SHP77 (cell line): ENCODE measurements at places on chromosomes 12 and 14.

DNA sequence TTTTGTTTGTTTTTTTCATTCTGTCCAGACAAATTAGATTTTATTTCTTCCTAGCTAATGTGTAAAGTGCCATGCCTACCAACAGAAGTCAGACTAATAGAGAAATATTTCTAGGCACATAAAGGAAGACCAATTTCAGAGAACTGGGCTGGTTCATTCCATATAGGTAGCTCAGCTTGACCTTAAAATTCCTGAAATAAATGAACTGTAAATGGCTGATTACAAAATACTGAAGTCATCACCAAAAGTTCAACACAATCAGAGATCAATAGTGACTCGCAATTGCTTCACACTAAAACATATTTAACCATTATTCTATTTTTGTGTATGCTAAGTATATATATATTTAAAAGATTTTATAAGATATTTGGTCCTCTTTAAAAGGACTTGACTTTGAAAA, 34.2 kb downstream of the PTPRB start:
- DNase-seq = no peak

DNA sequence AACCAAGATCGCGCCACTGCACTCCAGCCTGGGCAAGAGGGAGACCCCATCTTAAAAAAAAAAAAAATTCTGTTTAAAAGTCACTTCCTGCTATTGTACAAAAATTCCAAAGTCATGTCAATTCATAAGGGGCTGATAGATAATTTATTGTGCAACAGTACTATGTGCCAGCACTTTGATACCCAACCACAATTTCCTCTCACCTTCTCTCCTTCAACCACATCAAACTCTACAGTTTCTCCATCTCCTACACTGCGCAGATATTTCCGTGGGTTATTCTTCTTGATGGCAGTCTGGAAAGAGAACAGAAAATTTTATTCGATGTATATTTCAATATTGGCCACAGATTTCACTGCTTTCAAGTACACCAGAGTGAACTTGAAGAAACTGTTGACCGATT, 7.6 kb downstream of the YBX3 start:
- DNase-seq = no peak

DNA sequence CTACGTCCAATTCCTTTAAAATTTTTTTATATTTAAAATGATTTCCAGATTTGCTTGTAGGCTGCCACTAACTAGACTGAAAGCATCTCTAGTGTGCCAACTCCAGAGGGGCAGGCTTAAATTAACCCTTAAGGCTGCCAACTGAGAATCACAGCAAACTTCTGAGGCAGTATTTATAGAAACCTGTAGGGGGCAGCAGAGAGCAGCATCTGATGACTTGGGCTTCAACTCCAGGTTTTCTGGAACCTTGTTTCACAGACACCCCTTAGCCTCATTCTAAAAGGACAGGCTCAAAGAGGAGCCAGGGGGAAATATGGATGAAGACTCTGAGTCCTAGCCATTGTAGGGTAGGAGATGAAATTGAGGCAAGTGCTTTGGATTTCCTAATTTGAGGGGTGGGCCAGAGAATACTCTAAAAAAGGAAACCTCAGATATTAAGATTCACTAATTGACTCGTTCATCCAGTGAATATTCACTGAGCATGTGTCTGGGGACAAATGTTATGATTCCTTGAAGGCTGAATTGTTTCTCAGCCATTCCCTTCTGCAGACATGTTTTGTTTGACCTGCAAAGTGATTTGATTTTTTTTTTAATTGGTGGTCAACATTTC, 63.3 kb upstream of the HSPB8 start:
- peak; percentile 64 for DNase-seq

GRCh38 chr12:88600272-88600671, 20.0 kb upstream of the KITLG start:
- DNase-seq = no peak

- DNase-seq = peak; percentile 37
Measured at GRCh38 chr14:49861699-49862088, 9.1 kb upstream of the NEMF start.

DNA sequence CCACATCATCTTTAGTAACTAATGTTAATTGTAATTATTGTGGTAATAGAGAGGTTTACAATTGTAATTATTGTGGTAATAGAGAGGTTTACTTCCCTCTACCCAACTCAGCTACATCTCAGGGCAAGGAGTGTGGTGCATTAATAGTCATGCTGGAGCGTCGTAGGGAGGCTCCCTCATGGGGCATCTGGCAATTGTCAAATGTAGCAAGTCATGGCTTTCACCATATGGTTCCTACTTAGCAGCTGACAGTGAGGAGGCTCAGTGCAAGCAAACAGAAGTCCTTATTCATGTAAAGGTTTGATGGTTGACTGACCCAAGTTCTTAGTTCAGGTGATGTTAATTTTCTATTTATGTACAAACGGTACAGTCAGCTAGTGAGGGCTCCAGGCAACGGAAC, 1012.0 kb downstream of the FLRT2 start:
- no peak for DNase-seq

DNA sequence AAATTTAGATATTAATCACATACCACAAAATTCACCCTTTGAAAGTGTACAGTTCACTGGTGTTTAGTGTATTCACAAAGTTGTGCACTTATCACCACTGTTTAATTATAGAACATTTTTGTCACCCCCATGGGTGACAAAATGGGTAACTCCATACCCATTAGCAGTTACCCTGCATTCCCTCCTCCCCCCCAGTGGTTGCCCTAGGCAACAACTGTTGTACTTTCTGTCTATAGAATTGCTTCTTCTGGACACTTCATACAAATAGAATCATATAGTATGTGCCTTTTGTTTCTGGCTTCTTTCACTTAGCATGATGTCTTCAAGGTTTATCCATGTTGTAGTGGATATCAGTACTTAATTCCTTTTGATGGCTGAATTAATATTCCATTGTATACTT, 52.7 kb downstream of the FBXO34 start:
- DNase-seq = no peak

DNA sequence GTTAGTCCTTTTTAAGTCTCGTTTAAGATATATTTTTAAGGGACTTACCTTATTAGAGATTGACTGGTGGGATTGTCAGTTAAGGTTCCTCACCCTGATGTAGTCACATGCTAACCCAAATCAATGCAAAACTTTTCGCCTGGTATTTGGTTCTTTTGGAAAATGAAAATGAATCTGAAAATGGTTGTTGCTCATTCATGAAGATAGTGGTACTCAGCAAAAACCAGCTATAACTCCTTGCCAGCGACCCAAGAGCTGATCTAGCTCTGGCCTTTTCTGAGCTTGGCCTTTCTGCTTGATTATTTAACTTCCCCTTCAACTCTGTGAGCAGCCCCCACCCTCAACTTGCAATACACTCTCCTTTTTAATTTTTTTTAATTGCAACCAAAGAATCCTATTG, 85.0 kb upstream of the GTF2A1 start:
- no peak for DNase-seq

DNA sequence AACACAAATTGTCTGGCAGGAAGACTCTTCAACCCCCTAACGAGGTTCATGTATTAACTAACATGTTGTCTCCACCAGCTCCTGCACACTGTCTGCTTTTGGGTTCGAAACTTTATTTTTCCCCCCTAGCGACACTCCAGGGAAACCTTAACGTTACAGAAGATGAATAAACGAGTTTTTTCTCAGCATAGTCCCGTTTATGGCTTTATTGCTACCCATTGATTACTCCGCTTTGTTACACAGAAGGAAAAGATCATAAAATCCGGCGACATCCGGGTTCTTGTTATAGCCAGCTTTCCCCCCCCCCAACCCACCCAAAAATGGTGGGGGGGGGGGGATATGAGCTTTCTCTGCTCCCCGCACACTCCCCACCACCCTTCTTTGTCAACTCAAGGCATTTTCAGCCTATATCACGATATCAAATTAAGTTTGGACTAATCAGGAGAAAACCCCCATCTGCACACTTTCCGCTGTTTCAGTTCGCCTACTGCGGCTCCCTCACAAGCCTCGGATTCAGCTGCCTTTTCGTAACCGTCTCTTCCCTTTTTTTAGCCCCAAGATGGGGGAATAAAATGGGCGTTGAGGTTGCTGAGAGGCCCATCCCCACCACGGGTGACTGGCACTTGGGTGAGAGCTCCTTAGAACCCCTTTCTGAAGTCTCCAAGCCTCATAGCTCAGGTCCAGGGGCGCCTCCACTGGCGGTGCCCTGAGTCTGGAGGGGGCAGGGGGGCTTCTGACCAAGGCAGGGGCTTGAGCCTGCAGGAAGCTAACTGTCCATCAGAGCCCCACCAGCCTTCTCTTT, 1.4 kb upstream of the HOXC6 start:
- no peak for DNase-seq

- no peak for DNase-seq
Measured at GRCh38 chr12:75923964-75924666, 107.5 kb downstream of the PHLDA1 start.

DNA sequence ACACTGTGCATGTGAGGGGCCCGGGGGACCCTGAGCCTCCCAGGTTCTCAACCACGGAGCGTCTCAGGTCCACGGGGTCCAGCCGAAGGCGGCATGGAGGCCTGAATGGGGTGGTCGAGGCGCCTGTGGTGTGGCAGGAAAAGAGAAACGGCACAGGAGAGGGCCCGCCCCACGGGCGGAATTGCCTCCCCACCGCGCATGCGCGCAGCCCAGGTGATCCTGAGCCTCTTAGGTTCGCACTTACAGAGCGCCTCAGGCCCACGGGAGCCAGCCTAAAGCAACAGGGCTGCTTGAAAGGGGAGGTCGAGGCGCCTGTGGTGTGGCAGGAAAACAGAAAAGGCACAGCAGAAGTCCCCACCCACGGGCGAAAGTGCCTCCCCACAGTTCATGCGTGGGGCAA, 311.0 kb downstream of the ALG10 start:
- no peak for DNase-seq

- no peak for DNase-seq
Measured at GRCh38 chr12:53995002-53995377, 5.0 kb upstream of the HOXC9 start.

DNA sequence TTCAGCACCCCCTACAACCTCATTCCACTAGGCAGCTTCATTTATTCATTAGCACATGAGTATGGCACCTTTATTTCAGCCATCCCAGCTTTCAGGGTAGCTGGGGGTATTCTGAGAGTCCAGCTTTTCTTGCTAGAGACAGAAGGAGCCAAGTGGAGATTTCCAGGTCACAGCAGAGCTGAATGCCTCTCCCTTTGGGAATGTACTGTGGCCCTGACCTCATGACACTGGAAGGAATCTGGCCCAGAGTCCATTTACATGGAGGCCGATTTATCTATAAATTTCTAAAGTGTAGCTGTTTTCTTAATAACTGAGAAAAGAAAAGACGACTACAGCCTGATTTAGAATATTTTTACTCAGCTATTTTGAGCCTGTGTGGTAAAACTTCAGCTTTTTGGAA, 47.2 kb upstream of the JDP2 start:
- no peak for DNase-seq

DNA sequence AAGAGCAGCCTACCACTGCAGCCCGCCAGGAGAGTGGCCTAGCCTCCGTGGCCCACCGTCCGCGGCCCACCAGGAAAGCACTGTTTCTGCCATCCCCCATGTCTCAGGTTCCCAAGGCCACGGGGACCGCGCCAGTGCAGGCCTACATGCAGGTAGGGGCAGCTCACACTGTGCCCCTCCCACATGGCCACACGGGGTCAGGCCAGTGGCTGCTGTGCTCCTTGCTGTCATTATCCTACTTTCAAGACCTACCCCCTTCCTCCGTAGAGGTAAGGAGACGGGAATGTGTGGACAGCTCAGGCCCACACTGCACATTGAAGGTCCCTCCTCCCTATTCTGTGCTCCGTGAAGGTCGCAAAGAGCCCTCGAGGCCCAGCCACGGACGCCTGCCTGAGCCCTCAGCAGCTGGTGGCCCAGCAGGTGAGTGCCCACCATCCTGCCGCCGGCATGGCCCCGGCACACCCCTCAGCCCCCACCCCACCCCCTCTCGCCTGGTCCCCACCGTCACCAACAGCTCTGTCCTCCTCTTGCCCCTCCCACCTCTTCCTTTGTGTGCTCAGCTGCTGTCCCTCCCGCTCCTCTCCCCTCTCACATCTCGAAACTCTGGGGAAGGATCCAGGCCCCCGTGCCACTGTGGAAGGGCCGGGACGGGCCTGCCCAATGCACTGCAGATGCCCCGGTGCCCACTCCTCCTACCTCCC, 10.0 kb downstream of the DDX51 start:
- DNase-seq = peak; percentile 87

DNA sequence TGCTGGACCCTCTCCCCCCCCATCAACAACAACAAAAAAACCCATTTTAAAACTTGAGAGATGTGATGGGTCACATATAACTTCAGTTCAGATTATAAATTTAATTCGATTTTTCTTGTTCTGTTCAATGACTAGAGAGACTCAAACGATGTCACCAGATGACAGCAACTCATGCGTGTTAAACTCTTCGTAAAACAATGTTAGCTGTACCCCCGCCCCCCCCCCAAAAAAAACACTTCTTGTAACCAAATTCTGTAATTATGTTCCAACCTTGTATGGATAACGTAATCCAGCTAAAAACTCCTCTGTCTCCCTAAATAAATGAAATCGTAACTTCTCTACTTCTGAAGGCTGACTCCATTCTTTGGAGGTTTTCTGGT, 614 bp upstream of the NACA start:
- DNase-seq = no peak

GRCh38 chr14:65415613-65416012, 3.1 kb downstream of the FUT8 start:
- no peak for DNase-seq

GRCh38 chr14:96565811-96566210, 63.6 kb downstream of the PAPOLA start:
- DNase-seq = no peak

DNA sequence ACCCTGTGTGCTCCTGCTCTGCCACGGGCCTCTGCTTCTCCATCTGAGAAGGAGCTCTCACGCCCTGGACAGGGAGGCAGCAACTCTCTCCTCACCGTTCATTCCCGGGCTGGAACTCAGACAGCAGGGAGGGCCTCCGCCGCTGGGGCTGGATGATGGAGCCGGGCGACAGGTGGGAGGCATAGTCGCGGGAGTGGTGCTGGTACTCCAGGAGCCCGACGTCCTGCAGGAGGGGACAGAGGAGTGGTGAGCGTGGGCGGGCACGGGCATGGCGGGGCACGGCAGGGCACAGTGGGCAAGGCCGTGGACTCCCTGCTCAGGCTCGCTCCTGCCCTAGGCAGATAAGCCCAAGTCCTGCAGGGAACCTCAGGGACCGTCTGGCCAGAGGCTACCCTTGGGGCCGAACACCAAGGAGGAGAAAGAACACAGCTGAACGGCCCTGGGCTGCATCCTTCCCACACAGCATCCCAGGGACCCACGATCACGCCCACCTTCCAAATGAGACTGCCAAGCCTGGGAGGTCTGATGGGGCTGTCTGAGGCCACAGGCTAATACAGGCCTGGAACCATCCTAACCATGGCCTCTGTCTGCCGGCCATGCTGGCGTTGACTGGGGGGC, 81.0 kb downstream of the NCOR2 start:
- no peak for DNase-seq
